Nucleus accumbens (tissue), 56 donors: ENCODE measurements at places on chromosomes 7 and 10.

GRCh38 chr10:126839094-126839761 lies 66.0 kb upstream of the DOCK1 start:
- DNase-seq, result peak; percentile 79

- DNase-seq, result no peak
Observed at GRCh38 chr7:71345117-71345884, 213.4 kb downstream of the GALNT17 start.

DNA sequence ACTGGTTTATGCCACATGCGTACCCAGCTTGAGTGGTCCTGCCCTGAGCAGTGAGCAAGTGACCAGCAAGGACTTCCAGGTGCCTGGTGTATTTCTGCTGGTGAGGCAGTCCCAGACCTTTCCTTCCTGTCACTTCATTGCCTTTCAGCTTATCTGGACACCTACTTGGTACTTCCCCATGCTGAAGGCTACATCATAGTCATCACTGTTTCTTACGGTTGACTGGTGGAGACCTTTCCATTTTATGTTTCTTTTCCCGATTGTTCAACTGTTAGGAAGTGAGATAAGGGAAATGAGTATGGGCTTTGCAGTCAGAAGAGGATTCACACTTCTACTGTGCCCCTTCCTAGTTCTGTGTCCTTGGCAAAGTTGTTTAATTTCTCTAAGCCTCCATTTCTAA lies 358.5 kb downstream of the GFRA1 start:
- no peak for DNase-seq

DNA sequence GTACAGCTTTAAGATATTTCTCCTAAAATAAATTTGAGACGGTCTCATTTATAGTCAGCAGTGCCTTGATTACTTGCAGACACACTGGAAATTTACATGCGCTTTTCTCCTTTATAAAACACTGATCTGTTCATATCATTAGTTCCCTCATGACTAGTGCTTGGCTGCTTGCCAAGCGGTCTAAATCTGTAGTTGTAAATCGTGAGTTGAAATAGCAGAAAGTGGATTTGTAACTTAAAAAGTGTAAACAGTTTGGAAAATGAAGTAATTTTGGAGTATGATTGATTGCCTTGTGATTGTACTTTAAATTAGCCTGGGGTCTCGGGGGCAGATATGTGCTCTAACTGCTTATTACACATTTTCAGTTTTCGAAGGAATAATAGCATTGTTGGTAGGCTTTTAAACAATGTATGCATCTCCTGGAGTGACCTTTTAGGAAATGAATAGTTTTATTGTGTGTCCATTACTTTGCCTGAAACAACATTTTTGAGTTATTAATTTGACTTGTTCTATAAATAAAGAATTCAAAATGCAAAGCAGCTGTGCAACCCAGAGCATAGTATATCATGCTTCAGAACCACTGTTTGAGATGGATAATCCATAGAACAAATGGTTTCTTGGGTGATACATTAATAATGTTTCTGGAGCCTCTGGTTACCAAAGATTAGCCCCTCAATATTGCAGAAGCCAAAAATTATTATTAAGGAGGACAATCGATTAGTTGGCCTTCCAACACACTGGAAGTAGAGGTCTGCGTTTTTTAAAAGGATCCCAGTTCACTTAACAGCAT lies 73.3 kb downstream of the ARID5B start:
- DNase-seq, result peak; percentile 71

- DNase-seq, result no peak
Observed at GRCh38 chr7:39952374-39952773, 2.3 kb downstream of the CDK13 start.

DNA sequence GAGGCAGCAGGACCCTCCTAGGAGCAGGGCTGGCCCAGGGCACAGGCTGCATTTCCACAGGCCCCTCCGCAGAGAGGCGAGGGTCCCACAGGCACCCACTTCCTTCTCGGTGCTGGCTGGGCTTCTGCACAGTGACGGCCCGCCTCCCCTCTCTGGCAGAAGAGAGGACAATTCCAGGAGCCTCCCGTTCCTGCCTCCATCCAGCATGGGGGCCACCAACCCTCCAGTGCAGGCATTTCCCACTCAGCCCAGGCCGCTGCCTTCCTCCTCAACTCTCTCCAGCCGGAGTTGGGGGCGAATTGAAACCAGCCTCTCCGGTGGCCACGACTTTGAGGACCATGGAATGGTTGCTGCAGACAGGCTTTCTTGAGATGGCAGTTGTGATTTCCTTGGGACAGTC lies 125.0 kb upstream of the PPP2R2D start:
- DNase-seq, result no peak

GRCh38 chr7:124020060-124020459 lies 12.8 kb downstream of the TMEM229A start:
- no peak for DNase-seq

- no peak for DNase-seq
Observed at GRCh38 chr10:62018131-62018911, 116.8 kb downstream of the ARID5B start.

DNA sequence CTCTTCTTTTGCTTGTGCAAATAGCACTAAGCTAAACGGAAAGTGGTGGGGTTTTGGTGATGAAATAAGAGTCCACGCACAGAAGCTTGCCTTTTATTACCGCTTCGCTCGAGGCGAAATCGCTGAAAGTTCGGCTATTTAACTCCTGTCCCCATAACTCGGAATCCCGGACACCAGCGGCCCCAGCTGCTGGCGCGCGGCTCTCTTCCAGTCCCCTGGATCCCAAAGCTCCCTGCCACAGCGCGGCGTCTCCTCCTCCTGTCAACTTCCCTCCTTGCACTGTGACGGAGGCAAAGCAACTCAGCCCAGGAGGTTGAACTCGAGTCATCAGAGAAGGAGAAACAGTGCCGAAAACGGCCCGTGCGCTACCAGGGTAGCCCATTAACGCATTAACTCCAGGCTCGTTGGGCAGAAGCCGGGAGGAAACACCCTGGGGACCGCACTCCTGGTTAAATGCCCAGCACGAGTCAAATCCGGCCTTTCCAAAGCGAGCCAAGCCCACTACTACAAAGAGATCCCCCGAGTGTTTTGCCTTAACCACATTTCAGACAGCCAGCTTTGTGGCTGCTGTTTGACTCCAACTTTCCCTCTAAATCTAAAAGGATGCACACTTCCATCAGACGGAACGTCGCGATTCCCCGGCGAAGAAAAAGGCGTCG lies 1.3 kb downstream of the SEMA3D start:
- peak; percentile 50 for DNase-seq

DNA sequence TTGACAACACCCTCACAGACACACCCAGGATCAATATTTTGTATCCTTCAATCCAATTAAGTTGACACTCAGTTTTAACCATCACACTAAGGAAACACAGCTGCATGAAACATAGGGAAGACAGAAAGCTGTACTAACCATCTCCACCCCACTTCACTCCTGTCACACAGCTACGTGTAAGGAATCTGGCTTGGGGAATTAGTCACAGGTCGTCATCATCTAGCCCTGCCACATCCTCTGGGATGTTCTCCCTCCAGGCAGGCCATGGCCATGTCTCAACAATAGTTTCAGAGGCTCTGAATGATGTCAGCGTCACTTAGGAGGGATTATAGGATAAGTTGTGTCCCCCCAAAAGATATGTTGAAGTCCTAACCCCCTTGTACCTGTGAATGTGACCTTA lies 10.8 kb upstream of the SEMA3C start:
- DNase-seq, result no peak

DNA sequence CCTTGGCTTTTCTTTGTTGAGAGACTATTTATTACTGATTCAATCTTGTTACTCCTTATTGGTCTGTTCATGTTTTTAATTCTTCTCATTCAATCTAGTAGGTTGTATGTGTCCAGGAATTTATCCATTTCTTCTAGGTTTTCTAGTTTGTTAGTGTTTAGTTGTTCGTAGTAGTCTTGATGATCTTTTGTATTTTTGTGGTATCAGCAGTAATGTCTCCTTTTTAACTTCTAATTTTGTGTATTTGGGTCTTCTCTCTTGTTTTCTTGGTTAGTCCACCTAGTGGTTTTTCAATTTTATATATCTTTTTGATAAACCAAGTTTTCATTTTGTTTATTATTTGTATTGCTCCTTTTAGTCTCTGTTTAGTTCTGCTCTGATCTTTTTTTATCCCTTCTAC lies 546.9 kb upstream of the TPK1 start:
- no peak for DNase-seq

DNA sequence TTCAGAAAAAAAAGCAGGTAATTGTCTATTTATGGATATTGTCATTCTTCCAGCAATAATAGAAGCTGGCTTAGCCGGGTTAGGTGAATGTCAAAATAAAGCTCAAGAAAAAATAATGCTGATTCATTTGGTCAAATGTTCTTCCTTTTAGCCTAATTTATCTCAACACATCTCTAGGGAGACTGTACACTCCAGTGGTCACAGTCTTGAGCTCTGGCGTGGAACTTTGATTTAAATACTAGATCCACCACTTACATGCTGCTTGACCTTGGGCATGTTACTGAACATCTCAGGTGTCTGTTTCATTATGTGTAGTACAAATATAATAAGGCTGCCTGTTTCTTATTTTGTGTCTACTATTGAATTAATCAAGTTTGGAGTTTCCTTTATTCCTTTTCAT lies 22.0 kb downstream of the PRTFDC1 start:
- no peak for DNase-seq

- no peak for DNase-seq
Observed at GRCh38 chr7:133282094-133282493, 29.2 kb downstream of the EXOC4 start.

- DNase-seq, result no peak
Observed at GRCh38 chr7:2118630-2119190, 114.0 kb downstream of the MAD1L1 start.

- no peak for DNase-seq
Observed at GRCh38 chr7:35670856-35671569, 23.9 kb downstream of the HERPUD2 start.
